T-cell (primary cell): ENCODE measurements at places on chromosomes 16 and 17. TPM values are rescaled to one million over a fixed set of nuclear protein-coding genes. Genes with fewer than 3 reads are reported as not detected.

GRCh38 chr16:46920402-46921068, 36.4 kb downstream of the GPT2 start:
- H3K4me1 ChIP-seq, result no peaks in the 10 kb centered on the region
- no peak overlapping the region for H3K27ac ChIP-seq
- DNase-seq, result no peak
- H3K27me3 ChIP-seq, result peaks cover 3% of the 10 kb centered on the region

- H3K27ac ChIP-seq, result no peak overlapping the region
- peaks cover 33% of the 10 kb centered on the region for H3K27me3 ChIP-seq
- H3K4me1 ChIP-seq, result no peaks in the 10 kb centered on the region
- no peaks in the 10 kb centered on the region for H3K36me3 ChIP-seq
Measured at GRCh38 chr17:83131401-83132011, 52.1 kb downstream of the METRNL start.

DNA sequence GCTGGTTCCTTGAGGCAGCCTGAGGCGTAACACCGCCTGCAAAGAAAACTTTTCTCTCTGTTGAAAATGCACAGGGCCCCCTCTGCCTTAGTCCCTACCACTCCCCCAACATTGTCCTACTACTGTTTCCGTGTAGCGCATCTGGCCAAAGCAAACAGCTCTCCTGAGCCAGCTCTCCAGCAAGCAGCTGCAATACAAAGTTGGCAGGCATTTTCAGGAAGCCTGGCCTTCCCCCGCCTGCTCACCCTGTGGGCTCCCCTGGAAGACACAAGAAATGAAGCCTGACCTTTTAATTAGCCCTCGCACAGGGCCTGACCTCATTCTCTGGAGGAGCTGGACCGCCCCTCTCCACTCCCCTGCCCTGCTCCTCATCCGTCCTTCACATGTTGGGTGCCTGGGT, 66.7 kb downstream of the SOX9 start:
- no peak for DNase-seq
- no peaks in the 10 kb centered on the region for H3K4me1 ChIP-seq
- no peak overlapping the region for H3K27ac ChIP-seq
- H3K36me3 ChIP-seq, result no peaks in the 10 kb centered on the region
- no peak overlapping the region for H3K4me3 ChIP-seq
- no peaks in the 10 kb centered on the region for H3K27me3 ChIP-seq

DNA sequence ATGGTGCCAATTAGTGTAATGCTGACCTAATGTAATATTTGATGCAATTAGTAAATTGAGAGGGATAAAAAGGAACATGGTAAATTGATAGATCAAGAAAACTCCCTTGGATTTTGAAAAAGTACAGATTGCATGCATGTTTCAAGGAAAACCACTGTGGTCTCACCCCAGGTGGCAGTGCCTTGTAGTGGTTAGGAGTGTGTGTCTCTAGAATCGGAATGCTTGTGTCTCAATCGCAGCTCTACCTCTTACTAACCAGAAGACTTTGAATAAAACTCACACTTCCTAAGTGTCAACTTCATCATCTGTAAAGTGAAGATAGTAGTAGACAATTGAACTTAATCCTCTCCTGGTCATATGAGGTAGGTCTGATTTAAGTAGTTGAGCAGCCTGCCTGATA, 128.9 kb upstream of the GOT2 start:
- no peak overlapping the region for H3K27ac ChIP-seq
- no peak for DNase-seq
- no peaks in the 10 kb centered on the region for H3K27me3 ChIP-seq
- no peaks in the 10 kb centered on the region for H3K36me3 ChIP-seq
- no peak overlapping the region for H3K4me3 ChIP-seq

GRCh38 chr16:89701425-89702406, at the start of gene SPATA2L:
TSS of gene SPATA2L (minus strand) at chr16:89701705. CDS start at chr16:89701232, 473 bp downstream.
- H3K36me3 ChIP-seq, result peaks cover 4% of the 10 kb centered on the region
- H3K4me1 ChIP-seq, result peaks cover 45% of the 10 kb centered on the region
- peak; percentile 94 for DNase-seq
- peak within 1 kb of the TSS; percentile 86 for H3K27ac ChIP-seq
- peak within 1 kb of the TSS; percentile 71 for H3K4me3 ChIP-seq
- H3K27me3 ChIP-seq, result no peaks in the 10 kb centered on the region

DNA sequence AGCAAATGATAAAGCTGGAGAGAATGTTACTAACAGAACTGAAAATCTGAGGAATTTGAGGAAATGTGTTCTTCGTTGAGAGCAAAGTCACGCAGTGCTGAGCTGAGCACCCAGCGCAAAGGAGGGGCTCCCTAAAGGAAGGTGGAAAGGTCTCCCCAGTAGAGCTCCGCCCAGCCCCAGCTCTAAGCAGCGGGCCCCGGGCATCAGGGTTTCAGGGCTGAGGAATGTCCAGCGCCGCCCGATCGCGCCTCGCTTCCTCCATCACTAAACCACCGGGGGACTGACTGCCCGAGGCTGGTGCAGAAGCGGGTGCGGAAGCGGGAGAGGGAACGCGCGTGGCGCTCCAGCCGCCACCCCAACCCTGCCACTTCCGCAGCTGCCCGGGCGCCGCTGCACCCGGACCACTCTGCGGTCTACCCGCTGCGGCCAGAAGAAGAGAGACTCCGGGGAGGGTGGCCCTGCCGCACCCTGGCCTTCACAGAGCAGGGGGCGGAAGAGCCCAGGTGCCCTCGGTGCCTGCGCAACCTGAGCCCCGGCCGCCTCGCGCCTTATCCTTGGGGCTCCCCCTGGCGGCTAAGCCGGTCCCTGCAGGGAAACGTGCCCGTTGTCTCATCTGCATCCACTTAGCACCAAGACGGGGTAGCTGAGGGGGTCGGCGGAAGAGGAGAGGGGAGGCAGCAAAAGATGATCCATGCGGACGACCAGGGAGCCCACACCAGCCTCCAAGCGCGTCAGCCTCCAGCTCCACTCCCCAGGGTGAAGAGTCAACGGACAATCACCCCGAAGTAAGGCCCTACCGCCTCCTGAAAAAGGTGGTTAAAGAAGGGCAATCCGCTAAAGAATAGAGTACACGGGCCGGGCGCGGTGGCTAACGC, 12.4 kb upstream of the GUCY2D start:
- peaks cover 2% of the 10 kb centered on the region for H3K4me1 ChIP-seq
- no peaks in the 10 kb centered on the region for H3K36me3 ChIP-seq
- peak; percentile 98 for DNase-seq
- no peaks in the 10 kb centered on the region for H3K27me3 ChIP-seq

GRCh38 chr17:82647593-82648164, 565 bp downstream of the WDR45B start:
- H3K36me3 ChIP-seq, result peaks cover 19% of the 10 kb centered on the region
- peak overlapping the region; percentile 81 for H3K27ac ChIP-seq
- no peaks in the 10 kb centered on the region for H3K27me3 ChIP-seq
- H3K4me3 ChIP-seq, result peak overlapping the region; percentile 79
- DNase-seq, result peak; percentile 34
- peaks cover 2% of the 10 kb centered on the region for H3K4me1 ChIP-seq

Gene SPAG7
- total RNA-seq, result 55.8 TPM
